GM04503 (cell line): ENCODE measurements at places on chromosomes 12 and 14.

DNA sequence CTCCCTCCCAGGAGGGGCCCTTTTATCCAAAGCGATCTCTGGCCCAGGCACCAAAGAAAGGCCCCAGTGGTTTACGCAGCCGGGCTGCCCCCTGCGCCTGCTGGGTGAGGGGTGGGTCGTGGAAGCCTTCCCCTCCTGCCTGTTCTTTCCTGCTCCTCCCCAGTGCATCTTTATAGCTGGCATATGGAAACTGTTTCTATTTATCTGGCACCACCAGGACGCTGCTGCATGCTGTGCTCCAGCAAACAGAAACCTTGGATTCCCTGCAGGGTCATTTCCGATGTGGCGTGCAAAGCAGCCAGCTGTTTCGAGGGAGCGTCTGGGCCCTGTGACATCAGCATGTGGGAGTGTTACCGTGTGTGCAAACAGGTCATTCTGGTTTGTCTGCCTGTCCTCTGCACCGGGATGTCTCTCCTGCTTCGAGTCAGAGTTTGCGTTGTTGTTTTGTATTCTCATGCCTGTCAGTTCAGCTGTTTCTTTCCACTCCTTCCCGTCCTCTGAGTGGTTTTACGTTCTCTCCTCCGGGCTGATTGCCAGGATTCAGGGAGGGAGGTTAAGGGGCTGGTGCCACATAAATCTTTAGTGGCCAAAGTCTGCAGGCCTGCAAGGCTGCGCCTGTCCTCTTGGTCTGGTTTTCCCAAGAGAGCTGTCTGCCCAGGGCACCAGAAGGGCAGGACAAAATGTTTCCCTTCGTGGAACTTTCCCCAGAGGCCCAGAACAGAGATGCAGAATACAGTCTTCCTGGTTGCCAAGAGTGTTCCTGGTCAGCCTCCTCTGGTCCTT lies 24.6 kb downstream of the TPCN1 start:
- peak; percentile 65 for DNase-seq

DNA sequence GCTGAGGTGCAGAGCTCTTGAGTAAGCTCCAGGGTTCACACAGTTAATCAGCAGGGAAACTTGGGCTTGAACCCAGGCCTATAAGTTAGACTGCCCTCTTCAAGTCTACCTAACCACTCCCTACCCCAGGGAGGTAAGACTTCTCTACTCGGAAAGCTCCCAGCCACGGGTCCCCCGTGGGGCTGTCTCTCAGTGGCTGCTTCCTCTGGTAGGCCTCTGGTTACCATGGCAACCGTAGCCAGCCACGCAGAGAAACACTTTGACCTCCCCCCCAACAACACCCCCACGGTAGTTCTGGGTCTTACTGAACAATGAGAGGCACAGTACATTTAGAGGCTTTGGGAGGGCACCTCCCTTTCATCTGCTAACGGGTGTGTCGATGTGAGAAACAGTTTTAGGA lies 245.2 kb downstream of the AACS start:
- DNase-seq = no peak

DNA sequence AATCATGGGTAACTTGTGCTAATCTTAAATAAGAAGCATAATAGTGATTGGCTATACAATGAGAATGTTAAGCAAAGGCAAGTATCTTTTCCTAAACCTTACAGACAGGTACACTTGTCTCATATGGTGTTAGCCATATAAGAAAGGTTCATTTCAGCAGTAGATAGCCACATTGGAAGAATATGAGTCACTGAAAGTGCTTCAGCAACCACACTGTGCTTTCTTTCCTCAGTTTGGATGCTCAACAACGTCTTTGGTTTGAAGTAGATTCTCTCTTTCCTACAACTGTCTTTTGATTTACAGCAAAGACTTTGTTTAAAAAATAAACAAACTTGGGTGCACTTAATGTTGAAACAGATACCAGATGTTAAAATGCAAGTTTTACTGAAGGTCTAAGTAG lies 8.9 kb downstream of the DDHD1 start:
- no peak for DNase-seq

- DNase-seq = no peak
Observed at GRCh38 chr12:70796989-70797388, 123.5 kb downstream of the PTPRR start.

DNA sequence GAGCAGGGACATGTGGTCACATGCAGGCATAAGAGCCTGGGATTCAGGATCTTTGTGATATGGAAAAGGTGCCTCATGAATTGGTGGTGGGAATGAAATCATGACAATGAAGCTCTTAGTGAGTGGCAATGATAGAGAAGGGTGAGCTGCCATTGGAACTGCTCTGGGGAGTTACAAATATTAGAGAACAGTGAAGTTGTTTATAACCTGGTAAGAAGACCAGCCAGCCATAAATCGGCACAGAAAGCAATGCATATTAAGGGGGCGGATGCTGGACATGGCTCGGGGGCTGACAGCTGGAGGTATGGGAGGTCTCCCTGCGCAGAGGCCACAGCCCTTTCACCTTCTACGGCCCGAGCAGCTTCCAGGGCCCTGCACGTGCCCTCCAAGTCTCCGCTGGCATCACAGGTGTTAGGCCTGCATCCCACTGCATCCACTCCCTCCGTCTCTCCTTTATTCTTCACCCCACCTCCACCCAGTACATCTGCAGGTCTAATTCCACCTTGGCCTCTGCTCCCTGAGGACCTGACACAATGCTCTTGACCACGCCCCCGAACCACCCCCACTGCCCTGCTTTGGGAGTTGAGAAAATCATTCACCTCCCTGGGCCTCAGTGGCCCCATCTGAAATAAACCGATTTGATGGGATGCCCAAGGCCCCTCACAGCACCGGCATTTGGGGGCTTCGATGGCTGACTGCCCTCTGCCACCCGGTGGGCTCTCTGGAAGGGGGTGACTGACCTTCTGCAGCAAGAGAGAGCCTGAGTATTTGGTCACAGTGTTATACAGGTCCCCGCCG lies 4.1 kb downstream of the CACNA2D4 start:
- DNase-seq = no peak

DNA sequence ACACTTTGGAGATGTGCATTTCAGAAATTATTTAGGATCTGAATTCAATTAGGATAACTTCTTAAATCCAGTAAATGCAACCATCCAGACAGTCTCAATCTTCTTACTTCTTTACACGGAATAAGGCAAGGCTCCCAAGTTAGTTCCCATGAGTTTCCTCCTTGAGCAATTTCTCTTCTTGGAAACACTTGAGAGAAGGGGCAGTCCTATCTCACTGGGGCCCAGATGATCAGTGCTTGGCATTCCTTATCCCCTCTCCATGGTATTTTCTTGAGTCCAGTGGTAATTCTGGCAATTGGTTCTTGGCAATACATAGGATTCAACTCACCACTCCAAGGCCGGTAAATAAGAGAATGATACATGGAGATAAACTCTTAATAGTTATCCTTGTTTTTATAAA lies 87.1 kb upstream of the PTHLH start:
- no peak for DNase-seq

GRCh38 chr14:58765843-58766242 lies 128.1 kb downstream of the DACT1 start:
- DNase-seq = no peak

GRCh38 chr12:5160827-5161226 lies 117.1 kb downstream of the KCNA5 start:
- no peak for DNase-seq

GRCh38 chr12:75977590-75977951 lies 54.0 kb downstream of the PHLDA1 start:
- no peak for DNase-seq

DNA sequence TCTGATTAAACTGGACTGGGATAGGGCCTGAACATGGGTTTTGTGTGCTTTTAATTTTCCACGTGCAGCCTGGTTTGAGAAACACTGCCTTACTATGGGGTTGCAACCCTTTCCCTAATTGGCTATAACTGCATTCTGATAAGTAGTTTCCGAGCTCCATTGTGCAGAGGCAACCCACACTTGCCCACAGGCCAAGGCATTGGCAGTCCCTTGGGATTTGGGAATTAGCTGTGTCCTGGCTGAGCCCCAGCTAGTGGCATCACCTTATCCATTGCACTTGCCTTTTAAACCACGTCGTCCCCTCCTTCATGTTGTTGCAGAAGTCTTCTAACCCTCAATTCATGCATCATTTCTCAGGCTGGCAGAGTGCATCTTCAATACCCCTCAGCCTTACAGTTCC lies 10.2 kb downstream of the VCPKMT start:
- no peak for DNase-seq

- DNase-seq = no peak
Observed at GRCh38 chr14:93002851-93003298, 79.9 kb downstream of the CHGA start.

- no peak for DNase-seq
Observed at GRCh38 chr12:1357171-1357570, 237.2 kb downstream of the FBXL14 start.

GRCh38 chr14:89813617-89814031 lies 140.9 kb downstream of the EFCAB11 start:
- no peak for DNase-seq

GRCh38 chr12:24615967-24616411 lies 332.9 kb downstream of the BCAT1 start:
- no peak for DNase-seq

- DNase-seq = no peak
Observed at GRCh38 chr12:19139615-19140194, 10.2 kb downstream of the PLEKHA5 start.

DNA sequence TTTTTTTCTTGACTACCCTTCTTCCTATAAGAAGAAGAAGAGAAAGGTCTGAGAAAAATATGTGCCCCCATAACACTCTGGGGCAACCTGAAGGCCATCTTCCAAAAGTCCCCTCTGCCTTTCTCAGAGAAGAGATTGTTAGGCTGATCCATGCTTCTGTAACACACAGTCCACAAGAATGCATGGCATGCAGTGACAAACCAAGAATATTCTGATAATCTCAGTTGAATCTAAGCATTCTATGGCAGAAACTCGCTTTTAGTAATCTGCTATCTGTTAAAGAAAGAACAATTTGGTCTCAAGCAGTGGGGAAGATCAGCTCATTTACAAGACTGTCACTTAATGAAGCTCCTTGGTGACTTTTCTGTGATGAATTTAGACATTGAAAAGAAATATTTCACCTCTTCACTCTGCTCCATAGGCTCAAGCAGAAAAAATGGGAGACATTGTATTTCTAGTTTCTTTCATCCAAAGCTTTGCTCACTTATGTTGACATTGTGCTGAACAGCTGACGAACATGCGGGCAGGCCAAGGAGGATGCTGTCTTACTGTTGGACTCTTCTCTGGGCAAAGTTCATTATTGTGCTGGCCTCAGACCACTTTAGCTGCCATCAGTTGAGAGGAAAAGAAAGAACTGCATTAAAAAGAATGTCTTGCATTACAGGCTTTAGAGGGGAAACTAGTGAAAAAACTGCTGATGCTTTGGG lies 957.1 kb downstream of the DIO2 start:
- no peak for DNase-seq

DNA sequence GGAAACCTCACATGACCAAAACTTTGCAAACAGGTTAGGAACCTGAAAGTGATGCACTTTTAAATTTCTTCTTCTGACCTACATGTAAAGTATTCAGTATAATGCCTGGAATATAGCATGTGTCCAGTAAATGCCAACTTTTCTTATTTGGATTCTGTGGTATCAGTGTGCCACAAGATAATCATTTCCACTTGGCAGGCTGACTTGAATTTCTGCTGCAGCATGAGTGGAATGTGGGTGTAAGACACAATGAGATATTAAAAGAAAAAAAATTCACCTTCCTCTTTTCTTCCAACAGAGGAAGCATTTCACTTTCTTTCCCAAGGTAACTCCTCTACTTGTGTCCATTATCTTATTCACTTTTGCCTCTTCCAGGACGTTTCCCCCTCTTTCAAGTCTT lies 141.9 kb upstream of the PRKD1 start:
- no peak for DNase-seq

GRCh38 chr12:108390495-108391203 lies 51.5 kb upstream of the CMKLR1 start:
- DNase-seq = no peak

DNA sequence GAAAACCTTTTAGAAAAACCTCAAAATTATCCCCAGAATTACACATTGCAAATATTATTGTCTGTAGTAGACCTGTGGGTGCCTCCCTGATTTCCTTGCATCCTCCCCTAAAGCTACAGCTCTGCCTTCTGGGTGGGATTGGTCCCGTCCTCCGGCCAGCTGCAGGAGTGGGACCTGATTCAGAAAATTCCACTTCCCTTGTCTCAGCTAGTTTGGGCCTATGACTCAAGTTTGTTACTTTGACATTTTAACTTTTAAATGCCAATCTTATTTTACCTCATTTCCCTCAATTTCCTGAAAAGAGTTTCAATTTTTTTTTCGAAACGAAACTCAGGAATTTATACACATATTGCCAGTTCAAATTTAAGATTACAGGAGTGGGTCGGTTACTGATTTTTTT lies 13.2 kb upstream of the SLC41A2 start:
- no peak for DNase-seq

DNA sequence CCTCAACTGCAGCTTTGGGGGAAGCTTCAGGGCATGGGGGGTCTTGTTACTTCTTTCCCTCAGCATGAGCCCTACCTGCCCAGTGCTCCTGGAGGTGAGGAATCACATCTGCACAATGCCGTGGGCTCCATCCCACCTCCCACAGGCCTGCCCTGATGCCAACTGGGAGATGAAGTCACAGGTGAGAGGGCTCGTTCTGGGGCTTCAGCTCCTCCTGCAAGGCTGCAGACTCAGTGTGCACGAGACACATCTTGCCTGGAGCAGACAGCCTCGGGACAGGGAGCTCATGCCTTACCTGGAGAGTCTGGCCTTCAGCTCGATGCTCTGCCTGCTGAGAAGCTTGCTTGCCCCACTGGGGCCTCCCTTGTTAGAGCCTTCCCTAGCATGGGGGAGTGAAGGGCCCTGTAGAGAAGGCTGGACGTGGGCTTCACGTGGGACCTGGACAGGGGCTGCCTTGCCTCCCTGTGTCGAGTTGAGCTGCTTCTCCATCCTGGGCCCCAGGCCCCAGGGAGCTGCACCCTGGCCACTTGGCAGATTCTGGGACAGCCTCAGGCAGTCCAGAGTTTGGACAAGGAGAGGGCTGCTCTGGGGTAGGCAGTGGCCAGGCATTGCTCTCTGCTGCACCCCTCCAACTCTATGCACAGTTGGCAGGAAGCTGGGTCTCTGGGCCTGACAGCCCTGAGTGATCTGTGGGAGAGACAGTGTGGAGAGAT lies 171.4 kb downstream of the KIF26A start:
- DNase-seq = no peak

- DNase-seq = no peak
Observed at GRCh38 chr12:20452496-20453010, 84.2 kb downstream of the PDE3A start.
